ENCODE measurements at places on chromosomes 12 and 14.

DNA sequence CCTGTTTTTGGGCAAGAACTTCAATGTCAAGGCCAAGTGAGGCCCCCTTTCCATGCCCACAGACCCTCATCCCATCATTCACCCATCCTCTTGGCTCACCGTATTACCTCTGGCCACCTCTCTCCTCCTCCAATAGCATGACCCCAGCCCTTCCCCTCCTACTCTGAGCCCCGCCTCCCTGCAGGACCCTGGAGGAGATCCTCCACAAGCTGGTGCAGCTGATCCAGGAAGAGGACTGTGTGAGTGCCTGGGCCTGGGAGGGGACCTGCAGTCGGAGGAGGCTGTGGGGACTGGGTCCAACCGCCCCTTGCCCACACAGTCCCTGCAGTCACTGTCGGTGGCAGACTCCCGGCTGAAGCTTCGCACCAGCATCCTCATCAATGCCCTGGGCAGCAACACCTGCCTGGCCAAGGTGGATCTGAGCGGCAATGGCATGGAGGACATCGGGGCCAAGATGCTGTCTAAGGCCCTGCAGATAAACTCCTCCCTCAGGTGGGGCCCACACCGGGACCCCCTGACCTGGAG lies 7.2 kb downstream of the CARMIL3 start:
- no peak for DNase-seq

- DNase-seq, result no peak
These were observed 8.5 kb upstream of the KRT75 start for GRCh38 chr12:52442600-52443061.

- no peak for DNase-seq
These were observed 24.2 kb upstream of the HIF1A start for GRCh38 chr14:61671082-61671481.

- no peak for DNase-seq
These were observed 126.8 kb upstream of the MAX start for GRCh38 chr14:65228956-65229747.

GRCh38 chr14:101241807-101242278 lies 319.5 kb upstream of the DIO3 start:
- no peak for DNase-seq

GRCh38 chr14:95533391-95533821 lies 1.4 kb upstream of the GLRX5 start:
- DNase-seq, result peak; percentile 57

DNA sequence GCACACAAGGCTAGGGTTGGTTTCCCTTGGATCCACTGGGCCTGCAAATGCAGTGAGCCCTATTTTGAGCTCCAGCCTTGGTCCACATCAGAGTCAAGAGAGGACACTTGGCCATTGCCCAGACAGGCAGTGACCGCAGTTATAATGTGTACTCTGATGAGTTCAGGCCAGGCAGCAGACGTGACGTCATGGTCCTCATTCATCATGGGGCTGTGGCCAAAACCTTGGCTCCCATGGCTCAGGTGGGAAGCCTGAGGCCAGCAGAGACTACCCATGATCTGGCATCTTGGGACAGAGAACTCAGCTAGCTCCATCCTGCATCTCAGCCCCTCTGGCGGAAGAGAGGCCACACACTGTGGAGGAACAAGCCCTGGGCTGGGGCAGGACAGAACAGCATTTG lies 16.4 kb downstream of the TMEM63C start:
- no peak for DNase-seq

DNA sequence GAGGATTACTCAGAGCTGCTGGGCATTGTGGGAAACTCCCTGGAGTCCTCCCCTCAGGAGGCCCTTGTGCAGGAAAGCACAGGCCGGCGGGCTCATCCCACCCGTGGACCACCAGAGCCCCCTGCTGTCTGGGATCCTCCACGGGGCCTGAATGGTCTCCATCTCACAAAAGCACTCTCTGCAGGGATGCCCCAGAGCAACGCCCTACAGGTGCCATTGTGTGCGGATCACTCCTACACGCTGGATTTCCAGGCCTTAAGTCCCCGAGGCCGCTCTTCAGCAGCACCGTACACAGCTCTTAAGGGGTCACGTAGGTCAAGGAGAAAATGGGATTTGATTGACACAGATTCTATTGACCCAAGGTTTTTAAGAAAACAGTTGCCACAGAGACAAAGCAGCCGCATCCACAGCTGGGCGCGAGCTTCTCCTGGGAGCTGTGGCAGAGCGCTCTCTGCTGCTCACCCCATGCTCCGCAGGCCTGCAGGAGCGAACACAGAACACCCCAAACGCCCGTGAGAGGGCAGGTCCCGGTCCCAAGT lies 36.7 kb upstream of the RIMBP2 start:
- peak; percentile 74 for DNase-seq

DNA sequence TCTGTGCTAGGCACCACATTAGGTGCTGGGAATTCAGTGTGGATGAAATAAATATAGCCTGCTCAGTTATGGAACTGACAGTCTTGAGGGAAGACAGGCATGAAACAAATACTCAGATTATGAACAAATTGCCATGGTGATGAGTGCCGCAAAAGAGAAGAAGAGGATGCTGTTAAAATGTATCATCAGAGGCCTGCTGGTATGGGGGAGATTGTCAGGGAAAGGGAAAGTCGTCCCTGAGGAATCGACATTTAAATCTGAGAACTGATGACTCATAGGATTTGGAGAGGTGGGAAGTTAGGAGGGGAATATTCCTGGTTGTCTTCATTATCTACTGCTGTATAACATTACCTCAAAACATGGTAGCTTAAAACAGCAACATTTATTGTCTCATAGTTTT lies 42.0 kb downstream of the PPP1R36 start:
- DNase-seq, result no peak

DNA sequence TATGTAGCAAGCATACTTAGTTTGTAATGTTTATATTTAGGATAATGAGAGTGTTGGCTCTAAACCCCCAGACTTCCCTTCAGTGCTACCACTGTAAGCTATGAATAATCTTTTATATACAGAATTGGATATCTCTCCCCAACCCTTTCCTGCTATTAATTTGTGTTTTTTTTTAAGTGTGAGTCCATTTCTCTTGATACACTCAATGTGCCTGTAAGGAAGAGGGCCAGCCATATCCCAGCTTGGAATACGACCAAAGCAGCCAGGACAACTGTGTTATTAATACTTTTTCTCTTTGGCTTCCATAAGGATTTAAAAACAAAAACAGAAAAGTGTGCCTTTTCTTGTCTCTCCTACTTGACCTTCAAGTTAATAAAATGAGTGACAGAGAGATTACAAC lies 116.7 kb downstream of the SNAPC1 start:
- DNase-seq, result no peak

GRCh38 chr14:36091096-36091495 lies 85.4 kb downstream of the PTCSC3 start:
- DNase-seq, result peak; percentile 25

GRCh38 chr12:57166971-57167371 lies 19.6 kb upstream of the LRP1-AS start:
- no peak for DNase-seq

- DNase-seq, result no peak
These were observed 8.6 kb downstream of the TC2N start for GRCh38 chr14:91858536-91859275.

DNA sequence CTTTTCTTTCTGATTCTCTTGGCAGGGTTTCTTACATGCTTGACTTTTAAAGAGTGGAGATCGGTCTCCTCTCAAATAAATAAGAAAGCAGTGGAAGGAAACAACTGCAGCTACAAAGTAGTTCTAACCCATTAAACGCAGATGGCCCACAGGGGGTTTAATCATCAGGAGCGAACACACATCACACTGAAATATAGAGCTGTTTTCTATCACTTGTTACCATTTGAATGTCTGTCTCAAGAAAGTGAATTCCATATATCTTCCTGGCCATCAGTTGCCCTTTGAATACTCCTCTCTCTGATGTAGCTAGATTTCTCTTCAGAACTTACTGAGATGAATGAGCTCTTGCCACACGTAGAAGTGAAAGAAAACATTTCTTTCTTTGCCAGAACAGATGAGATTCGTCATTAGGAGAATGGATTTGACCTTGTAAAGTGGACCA lies 29.1 kb downstream of the ALX1 start:
- DNase-seq, result no peak

DNA sequence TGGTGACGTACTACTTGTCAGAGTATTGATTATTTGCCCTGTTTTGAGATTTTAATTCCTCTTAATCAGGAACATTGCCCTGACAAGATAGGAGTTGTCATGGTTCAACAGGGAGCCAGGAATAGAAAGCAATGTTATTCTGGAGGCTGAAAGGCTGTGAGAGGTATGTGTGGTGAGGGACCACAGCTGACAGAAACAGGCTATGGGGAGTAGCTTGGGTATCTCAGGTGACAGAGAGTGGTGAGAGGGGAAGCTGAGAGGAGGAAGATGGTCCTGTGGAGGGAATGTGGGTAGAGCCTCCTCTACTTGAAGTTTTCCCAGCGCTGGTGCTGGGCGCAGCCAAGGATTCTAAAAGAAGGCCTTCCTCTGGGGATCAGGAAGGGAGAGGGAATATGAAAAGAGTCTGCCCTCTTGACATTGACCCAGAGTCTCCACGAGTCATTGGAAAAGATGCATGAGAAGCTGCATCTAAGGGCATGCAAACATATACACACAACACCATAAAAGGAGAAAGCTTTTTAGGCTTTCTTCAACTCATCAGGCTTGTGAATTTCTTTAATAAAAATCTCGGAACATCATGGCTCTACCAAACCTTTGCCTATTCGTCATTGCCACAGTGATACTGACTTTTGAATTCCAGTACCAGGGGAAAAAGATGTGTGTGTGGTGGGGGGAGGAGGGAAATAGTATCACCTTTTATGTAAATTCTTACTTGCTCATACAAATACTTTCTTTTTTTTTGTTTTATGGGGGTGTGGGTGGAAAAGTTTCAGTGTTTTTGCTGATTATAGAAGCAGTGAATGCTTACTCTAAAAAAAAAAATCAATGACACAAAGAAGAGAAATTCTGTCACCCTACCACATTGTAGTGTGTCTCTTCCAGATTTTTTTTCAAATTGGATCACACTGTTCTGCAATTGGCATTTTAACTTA lies 39.9 kb upstream of the DHRS7 start:
- DNase-seq, result peak; percentile 14

- no peak for DNase-seq
These were observed 14.5 kb downstream of the FBXL14 start for GRCh38 chr12:1579651-1580435.

GRCh38 chr12:127179176-127179575 lies 1087.8 kb upstream of the TMEM132C start:
- no peak for DNase-seq

- DNase-seq, result no peak
These were observed 210.8 kb upstream of the BTG1 start for GRCh38 chr12:92356425-92356824.

- peak; percentile 15 for DNase-seq
These were observed 77.0 kb downstream of the BICD1 start for GRCh38 chr12:32183650-32184049.

DNA sequence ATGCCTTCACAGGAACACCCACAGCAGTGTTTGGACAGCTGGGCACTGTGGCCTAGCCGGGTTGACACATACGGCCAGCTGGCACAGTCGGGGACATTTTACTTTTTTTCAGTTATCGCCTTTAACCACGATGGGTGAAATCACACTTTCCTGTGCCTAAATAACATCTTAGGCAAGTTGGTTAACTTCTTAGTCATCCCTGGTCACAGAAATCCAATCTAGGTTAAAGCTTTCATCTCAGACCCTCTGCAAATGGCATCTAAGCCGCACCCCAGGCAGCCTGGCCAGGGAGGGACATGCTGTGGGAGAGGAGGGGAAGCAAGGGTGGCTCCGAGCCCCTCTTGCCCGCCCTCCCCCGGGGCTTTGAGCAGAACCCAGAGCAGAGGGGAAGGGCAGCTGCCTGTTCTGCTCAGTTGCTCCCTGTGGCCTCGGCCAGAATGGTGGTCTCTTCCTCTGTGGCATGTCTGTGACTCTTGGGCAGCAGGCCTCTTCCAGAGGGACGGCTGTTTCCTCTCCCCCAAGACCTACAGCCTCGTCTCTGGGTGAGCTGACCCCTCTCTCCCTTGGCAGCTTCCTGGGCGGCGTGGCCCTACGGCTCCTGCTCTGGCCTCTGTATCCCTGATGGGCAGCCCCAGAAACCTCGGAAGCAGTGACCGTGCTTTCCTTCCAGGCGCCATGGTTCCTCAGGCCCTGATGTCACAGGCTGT lies 85.4 kb upstream of the DYNC1H1 start:
- no peak for DNase-seq

- no peak for DNase-seq
These were observed 281.8 kb downstream of the KSR2 start for GRCh38 chr12:117686911-117687377.

DNA sequence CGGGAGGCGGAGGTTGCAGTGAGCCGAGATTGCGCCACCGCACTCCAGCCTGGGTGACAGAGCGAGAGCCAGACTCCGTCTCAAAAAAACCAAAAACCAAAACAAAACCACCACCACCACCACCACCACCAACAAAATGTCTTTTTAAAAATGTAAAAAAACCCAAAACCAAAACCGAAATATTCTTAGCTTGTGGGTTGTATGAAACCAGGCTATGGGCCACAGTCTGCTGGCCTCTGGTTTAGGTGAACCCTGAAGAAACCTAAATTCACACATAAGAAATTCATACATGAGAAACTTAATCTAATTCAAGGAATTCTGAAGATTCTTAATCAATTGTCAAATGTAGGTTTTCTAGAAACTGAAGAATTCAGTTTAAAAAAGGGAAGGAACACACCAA lies 37.6 kb downstream of the INSM2 start:
- no peak for DNase-seq

DNA sequence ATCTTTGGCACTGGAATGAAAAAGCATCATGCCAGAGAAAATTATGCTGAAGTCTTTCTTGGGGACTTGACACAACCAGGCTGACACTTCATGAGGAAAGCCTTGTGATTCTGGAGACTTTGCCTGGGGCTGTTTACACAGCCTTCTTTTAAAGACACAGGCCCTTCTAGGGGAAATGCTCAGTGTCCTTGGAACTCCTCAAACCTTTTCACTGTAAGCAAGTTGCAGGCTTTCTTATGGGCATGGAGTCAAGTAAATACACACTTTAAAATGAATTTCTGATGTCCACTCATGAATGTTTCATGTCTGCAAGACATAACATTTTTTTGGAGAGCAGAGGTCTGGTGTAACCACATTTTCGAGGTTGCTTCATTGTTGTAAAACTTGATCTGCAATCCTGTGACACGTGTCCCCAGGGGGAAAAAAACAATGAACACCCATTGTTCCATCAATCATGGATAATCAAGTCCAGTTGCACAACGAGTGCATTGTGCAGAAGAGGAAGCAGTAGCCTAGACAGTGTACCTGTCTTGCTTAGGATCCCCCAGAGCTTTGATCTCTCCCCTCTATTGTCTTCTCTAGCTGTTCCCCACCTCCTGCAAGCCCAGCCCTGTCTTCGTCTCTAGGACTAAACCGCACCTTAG lies 155.1 kb upstream of the PRICKLE1 start:
- no peak for DNase-seq

DNA sequence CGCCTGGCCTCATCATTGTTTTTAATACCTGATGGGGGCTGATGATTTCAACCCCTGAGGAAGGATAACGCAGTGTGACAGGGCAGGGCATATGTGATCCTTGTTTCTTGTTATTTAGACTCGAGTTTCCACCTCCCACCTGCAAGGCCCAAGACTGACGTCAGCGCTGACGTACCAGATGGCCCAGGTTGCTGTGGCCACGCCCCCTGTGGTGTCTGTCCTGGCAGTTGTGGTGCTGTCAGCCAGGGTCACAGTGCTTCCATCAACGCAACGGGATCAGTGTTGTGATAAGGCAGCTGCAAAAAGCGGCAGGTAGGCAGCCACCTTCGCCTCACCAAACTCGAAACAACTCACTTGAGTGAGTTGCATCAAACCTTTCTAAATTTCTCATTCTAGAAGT lies 18.4 kb downstream of the DDX51 start:
- no peak for DNase-seq

- no peak for DNase-seq
These were observed 41.5 kb upstream of the DYNC1H1 start for GRCh38 chr14:101922866-101923265.

All from NCI-H146 (cell line).